ENCODE measurements at places on chromosomes 2 and 18.

DNA sequence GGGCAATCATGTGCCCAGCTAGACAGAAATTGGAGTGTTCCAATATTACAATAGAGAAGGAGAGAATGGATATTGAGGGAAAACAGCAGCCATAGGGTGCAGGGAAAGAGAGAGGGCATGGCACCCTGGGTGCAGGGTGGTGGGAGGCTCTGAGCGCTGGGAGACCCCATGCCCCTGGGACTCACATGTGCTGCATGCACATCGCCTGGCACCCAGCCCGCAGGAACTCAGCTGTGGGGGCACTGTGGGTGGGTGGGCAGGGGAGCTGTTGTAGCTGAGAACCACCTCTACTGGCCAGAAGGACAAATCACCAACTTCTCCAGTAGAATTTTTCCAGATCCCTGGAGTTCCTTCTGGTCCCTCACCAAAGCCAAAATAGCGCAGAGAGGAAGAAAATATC, 7.2 kb upstream of the NEURL3 start:
- no peak for DNase-seq

GRCh38 chr18:59460072-59460420, 101.0 kb upstream of the LMAN1 start:
- DNase-seq = no peak

DNA sequence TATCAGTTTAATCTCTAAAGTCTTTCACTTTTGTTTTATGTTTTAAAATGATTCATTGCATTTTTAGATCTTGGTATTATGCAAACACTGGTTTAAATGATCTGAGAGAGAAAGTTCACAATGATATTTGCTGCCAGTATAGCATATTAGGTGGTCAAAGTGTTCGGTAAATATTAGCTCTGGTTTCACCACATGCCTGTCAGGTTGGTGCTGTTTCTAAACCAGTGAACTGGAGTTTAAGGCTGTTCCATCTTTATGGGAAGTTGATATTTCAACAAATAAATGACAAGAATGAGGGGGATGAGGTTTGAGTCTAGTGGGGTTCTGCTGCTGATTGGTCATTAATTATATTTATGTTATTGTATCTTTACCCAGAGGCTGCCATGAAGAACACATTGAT, 436.4 kb downstream of the DCDC2C start:
- no peak for DNase-seq

- no peak for DNase-seq
Observed at GRCh38 chr2:120485096-120485495, 139.2 kb downstream of the INHBB start.

- DNase-seq = no peak
Observed at GRCh38 chr2:134079373-134079772, 174.5 kb upstream of the MGAT5 start.
